ENCODE measurements at places on chromosomes 7 and 10.

DNA sequence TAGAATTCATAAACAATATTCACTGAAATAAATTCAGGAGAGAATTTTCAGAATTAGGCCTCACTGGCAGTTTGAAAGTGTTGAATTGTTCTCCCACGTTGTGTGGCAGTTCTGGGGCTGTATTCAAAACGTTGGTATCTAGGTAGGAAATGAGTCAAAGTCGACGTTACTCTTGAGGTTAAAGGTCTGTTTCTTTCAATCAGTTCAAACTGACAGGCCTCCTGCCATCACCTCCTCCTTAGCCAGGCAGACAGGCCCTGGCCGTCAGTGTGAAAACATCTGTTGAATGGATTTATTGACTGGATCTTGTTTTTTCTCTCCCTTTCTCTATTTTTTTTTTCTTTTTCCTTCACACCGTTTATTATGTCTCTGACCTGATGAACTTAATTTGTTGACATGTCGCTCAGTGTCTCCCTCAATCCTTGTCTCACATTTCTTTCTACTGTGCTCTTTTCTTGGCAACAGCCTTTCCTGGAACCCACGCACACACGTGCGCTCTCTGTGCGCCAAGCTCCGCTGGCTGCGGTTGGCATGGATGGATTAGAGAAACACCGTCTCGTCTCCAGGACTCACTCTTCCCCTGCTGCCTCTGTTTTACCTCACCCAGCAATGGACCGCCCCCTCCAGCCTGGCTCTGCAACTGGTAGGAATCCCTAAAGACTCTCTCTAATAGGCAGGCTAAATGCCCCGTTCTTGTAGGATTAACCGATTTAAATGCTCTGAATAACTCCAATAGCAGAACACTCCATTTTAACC lies 231.7 kb downstream of the HDAC9 start:
- no peak for DNase-seq

GRCh38 chr7:2202901-2203765 lies 29.6 kb downstream of the MAD1L1 start:
- DNase-seq = no peak

DNA sequence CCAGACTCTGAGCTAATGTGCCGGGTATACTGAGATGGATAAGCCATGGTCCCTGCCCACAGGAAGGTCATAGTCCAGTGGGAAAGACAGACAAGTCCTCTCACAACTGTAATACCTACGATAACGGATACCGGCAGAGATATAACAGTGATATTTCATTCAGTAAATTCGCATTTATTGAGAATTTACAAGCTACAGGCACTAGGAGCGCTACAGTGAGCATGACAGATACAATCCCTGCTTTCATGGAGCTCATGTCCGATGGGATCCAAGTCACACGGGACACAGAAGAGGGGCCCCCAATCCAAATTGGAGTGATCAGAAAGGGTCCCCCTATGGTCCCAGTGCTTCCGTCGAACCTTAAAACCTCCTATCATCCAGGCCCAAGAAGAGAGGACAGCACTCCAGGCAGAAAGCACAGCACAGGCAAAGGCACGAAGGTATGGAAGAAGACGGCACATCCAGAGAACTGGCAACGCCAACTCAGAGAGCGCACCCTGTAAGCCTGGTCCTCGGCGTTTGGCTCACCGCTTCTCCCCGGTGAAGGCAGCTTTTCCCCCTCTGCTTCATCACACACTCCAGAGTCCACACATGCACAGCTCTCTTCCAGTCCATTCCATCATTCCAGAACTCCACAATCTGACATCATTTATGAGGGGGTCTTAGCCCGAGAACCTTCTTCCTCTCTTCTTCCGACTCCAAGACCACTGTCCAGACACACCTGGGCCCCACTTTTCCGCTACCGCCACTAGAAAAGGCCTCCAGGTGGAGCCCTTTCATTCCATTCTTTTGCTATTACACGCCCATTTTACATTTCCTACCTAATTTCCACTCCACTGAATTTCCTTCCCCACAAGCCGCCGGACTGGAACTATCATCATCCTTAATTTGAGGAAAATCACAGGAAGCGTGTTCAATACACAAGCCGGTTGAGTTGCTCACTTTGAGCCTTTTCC lies 47.8 kb upstream of the NKX2-3 start:
- DNase-seq = no peak

DNA sequence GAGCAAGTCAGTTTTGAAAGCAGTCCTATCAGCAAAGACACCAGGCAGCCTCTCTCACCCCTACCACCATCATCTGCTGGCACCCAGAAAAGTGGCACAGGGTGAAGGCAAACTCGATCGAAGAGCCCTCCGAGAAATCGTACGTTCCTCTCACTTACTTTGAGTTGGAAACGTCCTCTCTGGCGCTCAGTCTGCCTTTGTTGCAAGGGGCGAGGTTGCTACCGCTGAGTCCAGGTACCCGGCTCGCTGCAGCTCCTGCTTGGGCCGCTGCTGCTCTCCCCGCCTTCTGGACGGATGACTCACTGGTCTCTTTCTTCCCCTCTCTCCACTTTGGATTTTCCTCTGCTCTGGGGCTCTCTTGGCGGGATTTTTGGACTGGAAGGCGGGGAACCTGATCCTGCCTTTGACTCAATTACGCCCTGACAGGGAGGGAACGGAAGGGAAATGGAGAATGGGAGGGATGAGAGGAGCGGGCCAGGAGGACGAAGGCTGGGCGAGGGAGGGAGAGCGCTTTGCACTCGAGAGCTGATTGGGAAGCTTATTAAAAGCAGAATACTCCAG lies at the start of gene PTN:
TSS of gene PTN (minus strand) at position 453 of the 561 bp plus-strand sequence. CDS start 88,760 bp downstream, outside the sequence.
- peak; percentile 81 for DNase-seq

- DNase-seq = peak; percentile 49
Measured at GRCh38 chr7:152336754-152337368, 98.9 kb downstream of the KMT2C start.

DNA sequence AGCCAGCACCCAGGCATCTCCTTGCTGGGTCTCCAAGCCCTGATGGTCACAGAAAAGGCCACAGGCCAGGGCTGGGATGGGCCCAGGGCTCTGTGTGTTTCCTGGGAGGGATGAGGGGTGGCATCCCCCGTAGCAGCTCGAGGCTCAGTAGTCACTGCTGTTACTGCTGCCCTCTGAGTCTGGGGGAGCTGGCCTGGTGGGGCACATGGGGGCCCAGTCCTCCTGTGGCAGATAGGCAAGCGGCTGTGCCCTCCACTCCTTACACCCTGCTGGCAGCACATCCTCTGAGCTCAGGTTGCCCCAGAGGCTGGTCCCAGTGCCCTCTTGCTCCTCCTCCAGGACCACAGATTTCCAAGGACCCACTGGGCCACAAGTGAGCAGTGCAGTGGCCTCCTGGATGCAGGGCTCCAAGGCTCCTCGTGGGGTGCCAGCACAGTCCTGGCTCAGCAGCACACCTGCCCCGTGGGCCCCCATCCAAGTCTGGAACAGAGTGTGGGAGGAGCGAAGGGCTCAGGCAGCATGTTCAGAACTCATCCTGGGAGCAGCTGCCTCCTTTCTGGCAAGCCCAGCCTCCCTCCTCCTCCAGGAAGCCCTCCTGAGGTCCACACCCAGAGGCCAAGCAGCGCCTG lies 31.5 kb upstream of the TUBB8 start:
- no peak for DNase-seq

GRCh38 chr10:11150231-11150731 lies 132.6 kb downstream of the CELF2 start:
- DNase-seq = no peak

DNA sequence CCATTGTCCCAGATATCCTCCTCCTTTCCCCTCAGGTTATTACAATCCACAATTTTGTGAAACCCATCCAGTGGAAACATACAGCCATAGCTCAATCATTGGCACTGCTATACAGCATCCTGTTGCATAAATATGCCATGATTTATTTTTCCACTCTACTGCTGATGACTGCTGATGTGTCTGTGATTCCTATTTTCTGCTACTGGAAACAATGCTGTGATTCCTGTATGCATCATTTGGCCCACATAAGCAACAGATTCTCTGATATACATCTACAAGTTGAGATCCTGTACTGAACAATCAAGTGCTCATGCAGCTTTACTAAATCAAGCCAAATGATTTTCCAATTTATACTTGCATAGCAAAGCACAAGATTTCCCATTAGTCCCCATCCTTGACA lies 39.6 kb downstream of the CUL2 start:
- no peak for DNase-seq

GRCh38 chr10:27258492-27258837 lies 17.9 kb upstream of the ACBD5 start:
- no peak for DNase-seq

DNA sequence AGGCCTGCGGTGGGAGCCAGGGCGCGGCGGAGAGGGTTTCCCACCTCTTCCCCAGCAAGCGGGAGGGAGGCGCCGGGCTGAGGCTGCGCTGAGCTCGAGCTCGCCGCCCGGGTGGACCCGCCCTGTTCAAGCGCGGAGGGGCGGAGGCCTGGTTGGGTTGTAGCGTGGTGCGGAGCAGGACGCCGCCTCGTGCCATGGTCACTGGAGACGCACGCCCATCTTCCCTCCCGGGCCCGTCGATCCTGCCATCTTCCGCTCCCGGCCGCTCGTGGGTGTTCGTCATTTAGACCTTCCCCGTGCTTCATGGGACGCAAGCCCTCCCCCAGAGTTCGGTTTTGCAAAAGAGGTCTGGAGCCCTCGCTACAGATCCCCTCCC lies 9.3 kb upstream of the EN2 start:
- no peak for DNase-seq

GRCh38 chr7:2104716-2105115 lies 128.0 kb downstream of the MAD1L1 start:
- DNase-seq = no peak

- no peak for DNase-seq
Measured at GRCh38 chr7:27905951-27906350, 166.0 kb downstream of the TAX1BP1 start.

GRCh38 chr10:4568731-4569130 lies 257.3 kb upstream of the AKR1E2 start:
- DNase-seq = no peak

DNA sequence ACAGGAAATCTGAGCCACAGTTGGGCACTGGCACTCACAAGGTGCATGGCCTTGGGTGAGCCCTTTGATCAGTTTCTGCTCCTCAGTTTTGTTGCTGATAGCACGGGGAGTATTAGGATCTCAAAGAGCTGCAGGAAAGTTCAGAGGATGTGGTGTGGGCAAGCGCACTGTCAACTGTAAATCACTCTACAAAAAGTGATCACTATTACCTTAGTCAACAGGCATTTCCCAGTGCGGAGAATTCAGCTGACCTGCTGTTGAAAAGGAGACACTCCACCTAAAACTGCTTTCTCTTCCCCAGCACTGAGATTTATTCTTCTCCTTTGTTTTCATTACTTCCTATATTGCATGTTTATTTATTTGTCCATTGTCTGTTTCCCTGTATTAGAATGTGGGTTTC lies 331.0 kb downstream of the PRPF18 start:
- DNase-seq = no peak

DNA sequence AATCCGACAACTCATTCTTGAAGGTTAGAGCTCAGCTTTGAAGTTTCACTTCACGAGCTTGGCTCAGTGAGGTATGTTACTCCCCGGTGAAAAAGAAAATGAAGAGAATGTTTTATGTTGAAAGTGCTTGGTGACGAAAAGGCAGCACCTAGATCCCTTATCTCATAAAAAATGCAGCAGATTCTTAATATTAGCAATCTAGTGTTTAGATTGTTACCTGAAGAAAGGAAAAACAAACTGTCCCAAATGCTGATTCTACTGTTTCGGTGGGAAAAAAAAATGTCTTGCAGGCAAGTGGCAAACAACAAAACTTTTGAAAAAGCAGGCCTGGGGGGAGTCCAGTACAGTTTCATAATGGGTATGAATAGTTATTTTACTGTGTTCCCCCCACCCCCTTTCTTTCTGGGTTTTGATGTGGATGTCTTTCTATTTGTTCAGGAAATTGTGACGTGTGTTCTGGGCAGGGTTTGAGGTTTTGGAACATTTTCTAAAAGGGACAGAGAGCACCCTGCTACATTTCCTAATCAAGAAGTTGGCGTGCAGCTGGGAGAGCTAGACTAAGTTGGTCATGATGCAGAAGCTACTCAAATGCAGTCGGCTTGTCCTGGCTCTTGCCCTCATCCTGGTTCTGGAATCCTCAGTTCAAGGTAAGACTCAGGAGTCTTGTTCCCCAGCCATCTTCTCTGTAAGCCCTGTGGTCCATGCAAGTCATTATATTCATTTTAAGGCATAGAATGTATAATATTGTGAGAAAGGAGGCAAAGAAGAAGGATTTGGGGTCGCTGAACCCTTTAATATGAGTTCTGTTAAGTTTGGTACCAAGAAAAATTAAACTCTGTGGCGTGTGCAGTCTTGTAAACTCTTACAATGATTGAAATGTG lies at the start of gene SRGN:
TSS of gene SRGN (plus strand) at position 514 of the 881 bp plus-strand sequence. CDS start at position 569, 55 bp downstream.
- DNase-seq = peak; percentile 87

- DNase-seq = no peak
Measured at GRCh38 chr7:43791665-43792064, 33.2 kb downstream of the BLVRA start.

DNA sequence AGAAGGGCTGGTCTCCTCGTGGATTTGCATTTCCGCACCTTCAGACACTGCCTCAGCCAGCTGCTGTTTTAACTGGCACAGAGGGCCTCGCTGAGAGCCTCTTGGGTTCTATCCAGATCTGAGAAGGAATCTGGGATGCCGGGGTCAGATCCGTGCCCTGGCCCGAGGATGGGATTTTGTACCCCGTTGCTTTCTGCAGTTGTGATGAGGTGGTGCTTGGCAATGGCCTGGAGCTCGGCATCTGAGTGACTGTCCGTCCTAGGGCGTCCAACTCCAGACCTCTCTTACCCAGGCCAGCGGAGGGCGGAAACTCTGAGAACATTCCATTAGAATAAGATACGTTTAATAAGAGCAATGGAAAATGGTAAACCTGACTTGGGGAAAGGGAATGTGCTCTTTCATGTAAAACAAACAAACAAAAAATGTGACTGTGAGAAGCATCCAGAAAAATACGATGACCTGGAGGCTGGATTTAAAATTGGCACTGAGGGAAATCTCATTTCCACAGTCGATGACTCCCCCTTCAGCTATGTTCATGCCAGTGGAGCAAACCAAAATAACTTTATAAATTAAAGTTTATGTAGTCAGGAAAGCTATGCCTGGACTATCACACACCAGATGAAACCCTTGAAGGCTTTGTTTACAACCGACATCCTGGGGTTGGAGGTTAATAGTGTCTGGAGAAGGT lies 39.6 kb downstream of the GRK5 start:
- DNase-seq = peak; percentile 96

- no peak for DNase-seq
Measured at GRCh38 chr7:9962742-9963141, 1010.9 kb upstream of the PHF14 start.

DNA sequence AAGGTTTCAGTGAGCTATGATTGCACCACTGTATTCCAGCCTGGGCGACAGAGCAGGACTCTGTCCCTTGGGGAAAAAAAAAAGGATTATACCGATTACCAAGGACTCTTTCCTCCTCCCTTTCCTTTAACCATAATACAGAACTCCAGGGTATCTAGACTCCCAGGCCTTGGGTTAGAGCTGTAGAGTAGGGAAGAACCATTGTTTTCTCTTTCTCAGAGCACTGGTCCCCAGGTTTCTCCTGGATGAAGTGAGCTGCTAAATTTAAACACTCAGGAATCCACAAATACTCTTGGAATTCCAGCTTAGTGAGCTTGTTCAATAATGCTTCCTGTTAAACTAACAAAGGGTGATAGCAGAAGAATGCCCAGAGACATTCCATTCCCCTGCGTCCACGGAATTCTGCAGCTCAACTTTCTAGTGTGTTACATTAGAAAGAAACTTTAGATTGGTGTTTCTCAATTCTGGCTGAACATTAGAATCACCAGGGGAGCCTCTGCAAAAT lies 14.6 kb upstream of the RPEL1 start:
- DNase-seq = peak; percentile 97

All from EL (cell line).